D721Med (cell line): ENCODE measurements at places on chromosomes 7 and 10.

- DNase-seq, result no peak
These were observed 22.0 kb upstream of the GSAP start for GRCh38 chr7:77438131-77438530.

GRCh38 chr10:13068071-13068470 lies 31.9 kb upstream of the OPTN start:
- DNase-seq, result no peak

- DNase-seq, result no peak
These were observed 726 bp downstream of the MCU start for GRCh38 chr10:72692744-72692993.

- no peak for DNase-seq
These were observed 481.5 kb upstream of the VSTM2A start for GRCh38 chr7:54060643-54061042.

DNA sequence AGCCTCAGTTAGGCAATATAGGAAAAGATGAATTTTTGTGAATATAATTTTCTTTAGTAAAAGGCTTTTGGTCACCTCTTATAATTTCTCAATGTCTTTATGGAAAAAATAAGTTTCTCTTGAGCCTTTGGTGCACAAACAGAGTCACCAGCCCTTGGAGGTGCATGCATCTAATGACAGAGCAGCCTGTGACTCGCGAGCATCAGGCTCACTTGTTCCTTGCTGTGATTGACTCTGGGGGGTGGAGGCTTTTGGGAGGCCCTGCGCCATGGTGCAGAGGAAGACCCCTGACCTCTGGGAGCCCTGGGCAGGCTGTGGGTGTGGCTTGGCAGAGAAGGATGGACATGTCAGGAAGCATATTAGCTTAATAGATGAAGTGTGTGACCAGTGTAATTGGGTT lies 60.2 kb downstream of the FIGNL1 start:
- DNase-seq, result no peak

DNA sequence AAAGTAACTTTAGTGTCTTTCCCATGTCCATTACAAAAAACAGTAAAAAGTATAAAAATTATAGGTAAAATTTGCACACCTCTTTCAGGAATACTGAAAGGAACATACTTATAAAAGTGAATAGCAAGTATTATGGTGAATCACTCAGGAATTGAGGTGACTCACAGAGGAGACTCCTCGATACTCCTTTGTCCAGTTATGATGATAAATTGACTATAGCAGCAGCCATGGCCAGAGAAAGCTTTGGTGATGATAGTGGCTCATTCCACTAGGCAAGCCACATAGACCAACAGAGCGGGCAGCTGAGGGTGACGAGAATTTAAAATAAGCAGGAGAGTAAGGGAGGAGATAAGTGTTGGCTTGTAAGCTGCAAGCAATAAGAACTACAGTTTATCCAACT lies 1231.1 kb upstream of the CELF2 start:
- DNase-seq, result no peak

DNA sequence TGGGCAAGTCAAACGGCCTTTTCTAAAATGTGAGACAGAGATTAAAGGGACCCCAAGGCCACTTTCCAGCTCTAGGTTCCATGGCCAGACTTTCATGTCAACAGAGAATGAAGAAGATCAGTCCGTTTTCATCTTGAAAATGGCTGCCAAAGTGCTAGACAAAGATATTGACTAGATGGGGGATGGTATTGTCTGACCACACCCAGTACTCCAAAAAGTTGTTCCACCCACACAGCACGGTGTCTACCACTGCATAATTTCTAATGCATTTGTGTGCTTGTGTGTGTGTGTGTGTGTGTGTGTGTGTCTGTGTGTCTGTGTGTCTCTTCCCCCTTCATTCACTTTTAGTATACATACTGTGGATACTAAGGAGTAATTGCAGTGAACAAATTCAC lies 1.3 kb downstream of the COL1A2 start:
- no peak for DNase-seq

GRCh38 chr10:60139290-60139689 lies 232.9 kb upstream of the CCDC6 start:
- no peak for DNase-seq

DNA sequence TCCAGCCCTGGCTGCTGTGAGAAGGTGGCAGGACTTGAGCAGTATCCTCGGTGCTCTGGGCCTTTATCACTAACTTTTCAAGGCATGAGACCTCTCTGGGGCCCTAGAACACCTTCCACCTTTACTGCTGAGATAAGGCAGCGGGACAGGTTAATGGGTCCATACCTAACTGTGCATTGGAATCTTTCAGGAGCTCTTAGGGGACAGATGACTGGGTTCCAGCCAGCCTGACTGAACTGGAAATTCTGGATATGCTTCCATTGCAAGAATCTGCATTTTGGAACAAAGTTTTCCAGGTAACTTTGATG lies 73.0 kb downstream of the ATXN7L1 start:
- DNase-seq, result no peak

DNA sequence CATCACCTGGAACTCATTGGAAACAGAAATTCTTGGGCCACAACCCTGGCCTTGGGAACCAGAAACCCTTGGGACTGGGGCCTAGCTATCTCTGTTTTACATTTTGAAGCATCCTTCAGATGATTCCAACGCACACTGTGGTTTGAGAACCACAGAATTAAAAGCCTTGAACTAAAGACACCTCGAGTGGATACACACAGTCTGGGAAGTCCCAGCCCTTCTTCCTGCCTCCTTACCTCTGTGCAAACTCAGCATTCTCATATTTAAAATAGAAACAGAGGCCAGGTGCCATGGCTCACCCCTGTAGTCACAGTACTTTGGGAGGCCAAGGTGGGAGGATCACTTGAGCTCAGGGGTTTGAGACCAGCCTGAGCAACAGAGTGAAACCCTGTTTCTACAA lies 12.9 kb downstream of the NPFFR1 start:
- no peak for DNase-seq

DNA sequence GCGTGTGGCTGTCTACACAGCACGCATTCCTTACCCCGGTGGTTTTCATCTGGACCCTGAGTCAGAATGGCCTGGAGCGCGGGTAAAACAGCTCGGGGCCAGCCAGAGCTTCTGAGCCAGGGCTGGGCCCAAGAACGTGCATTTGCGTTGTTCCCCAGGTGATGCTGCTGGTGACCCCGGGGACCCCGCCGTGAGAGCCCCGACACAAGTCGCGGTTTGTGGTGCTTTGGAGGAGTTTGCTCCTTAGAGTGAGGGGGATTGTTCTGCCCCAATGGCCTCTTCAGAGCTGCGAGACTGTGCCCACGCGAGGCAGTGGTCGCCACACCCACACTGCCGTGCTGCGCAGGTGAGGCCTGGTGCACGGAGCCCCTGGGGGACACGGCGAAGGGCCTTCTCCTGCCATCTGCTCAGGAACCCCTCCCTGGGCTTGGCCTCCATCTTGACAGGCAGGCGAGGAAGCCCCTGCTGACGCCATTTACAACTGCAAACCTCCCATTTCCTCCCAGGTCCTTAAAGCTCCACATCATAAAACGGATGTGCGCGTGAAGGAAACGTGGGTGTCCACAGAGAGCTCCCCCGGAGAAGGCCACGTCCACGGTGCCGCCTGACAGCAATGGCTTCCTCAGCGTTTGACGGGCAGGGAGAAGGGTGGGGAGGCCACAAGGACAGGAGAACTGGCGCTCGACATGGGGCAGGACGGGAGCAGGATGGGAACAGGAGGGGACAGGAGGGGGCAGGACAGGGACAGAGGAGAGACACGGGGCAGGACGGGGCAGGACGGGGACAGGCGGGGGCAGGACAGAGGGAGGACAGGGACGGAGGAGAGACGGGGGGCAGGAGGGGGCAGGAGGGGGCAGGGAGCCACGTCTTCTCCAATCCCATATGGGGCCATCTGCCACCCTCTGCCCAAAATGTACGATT lies 477.2 kb downstream of the DNAJB6 start:
- DNase-seq, result no peak

- no peak for DNase-seq
These were observed 272.9 kb downstream of the WDR37 start for GRCh38 chr10:1328981-1329614.

DNA sequence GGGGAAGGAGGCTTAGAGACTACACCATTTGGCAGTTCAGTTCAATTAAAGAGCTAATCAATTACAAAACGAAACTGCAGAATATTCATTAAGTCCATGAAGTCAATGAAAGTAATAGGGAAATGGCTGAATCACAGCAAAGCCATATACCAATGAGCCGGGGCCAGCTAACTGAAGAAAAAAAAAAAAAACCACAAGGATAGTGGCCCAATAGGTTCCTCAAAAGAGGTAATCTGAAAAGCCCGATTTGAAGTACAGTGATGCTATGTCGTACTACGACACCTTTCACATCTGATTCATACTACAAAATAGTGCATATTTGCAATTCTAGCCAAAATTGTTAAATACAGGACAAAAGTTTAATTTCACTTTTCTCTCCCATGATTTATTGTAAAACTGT lies 2.5 kb downstream of the ARHGAP12 start:
- DNase-seq, result no peak

- DNase-seq, result no peak
These were observed 216.6 kb downstream of the TWIST1 start for GRCh38 chr7:18900803-18901202.

DNA sequence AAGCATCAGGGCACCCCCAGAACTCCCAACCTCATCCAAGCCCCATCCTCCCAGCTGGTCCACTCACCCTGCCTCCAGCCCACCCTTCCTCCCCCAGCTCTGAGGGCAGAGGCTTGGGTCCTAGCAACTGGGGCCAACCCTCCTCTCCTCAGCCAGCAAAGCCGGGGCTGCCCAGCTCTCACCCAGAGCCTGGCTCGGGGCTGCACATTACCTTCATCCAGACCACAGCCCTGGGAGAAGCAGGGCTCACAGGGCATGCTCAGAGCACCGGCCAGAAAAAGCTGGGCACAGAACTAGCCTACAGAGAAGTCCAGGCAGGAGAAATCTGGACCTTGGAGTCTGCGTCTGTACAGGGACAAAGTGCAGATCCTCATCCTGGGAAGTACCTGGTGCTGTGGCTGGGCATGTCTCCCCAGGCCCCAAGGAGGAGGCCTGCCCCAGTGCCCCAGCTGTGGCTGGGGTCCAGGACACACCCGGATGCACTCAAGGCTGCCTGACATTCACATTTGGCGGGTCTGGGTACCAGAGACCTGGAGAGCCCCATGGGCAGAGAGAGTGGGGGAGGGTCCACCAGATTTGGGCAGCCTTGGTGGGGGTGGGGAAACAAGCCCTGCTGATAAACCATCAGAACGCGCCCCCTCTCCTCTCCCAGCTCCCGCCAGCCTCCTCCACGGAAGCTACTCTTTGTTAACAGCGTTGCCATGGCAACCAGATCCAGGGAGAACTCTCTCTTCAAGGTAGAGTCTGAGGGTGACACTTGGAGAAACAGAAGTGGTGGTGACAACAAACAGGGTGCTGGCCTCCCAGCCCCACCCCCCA lies 5.1 kb downstream of the RASGEF1A start:
- no peak for DNase-seq

DNA sequence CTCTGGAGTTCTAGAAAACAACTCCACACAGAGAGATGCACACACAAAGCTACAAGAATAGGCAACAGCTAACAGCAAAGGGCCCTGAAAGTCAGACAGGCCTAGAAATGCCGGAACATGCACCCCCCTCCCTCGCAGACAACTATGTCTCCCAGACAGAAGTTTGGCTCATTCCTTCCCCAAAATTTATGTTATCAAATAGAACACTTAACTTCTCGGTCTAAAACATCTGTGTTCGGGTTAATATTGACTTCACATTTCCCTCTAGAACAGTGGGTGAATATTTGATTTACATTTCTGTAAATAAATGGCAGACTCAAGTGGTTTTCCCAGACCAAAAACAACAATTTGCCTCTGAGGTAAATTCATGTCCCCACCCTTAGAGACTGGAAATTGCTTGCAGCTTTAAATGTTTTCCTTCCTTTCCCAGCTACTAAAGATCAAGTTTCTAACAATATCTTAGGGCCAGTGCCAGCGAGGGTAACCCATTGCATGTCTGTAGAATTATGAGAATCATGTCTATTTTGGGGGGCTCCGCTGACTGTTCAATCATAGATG lies 92.5 kb upstream of the INHBA start:
- DNase-seq, result no peak

DNA sequence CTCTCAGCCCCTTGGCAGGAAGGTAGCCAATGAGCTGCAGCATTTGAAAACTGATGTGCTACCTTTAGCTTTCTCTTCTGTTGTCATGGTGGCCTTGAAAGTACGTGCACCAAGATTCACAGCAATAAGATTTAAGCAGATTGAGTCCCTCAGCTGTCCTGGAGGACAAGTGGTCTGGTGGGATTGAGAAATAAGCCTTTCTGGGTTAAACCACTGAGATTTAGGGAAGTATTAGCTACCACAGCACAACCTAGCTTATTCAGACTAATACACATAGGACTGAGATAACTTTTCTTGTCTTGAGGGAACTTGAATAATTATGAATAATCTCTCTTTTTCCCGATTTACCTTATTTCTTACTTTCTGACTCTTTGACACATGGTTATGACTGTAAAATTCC lies 324.0 kb downstream of the PTEN start:
- DNase-seq, result no peak

DNA sequence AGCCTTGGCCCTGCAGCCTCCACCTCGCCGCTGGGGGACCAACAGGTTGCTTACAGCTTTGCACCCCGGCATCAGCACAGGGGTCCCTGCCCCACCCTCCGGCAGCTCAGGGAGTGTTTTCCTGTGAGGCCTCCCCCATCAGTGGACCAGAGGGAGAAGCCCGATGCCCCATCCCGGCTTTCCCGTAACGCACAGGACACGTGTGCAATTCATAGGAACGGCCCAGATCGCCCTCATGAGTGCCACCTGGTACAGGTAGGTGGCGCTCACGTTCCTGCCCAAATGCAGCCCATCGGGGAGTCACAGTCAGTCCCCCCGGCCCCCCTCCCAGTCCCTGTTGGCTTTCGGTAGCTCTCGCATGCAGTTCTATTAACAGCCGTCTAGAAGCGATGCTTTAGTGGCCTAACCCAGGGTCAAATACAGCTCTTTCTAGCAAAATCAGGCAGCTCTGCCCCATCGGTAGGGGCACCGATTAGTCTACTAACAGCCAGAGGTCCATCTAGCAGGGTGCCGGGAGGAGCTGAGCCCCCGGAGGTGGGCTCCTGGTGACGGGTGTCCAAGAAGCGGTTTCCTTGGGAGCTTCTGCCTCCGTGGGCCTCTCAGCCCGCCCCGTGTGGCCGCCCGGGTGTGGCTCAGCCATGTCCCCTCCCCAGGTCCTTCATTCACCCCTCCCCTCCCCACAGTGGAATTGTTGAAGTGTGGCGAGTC lies 48.4 kb upstream of the GTF2IRD1 start:
- DNase-seq, result peak; percentile 72

DNA sequence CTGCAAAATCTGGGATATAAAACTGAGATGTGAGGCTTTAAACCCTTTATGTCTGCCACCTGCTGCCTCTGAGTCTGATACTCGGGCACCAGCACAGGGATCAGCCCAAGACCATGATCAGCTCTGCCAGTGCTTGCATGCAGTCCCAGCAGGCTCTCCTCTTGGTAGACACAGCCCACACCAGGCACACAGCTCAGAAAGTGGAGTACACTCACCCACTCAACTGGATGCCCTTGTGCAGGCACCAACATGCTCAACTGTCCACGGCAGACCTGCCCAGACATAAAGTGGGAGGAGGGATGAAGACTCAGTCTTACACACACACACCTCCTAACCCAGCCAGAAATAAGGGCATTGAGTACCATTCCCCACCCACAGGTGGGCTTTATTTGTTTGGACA lies 18.2 kb upstream of the MYH16 start:
- no peak for DNase-seq

- DNase-seq, result no peak
These were observed 12.3 kb upstream of the FAM133B start for GRCh38 chr7:92602352-92603088.
